Ovary (tissue), 10 donors: ENCODE measurements at places on chromosomes 3 and 15. TPM values are rescaled to one million over a fixed set of nuclear protein-coding genes. Genes with fewer than 3 reads are reported as not detected.

Gene SH3GL3
- 0.41 TPM for polyA plus RNA-seq

DNA sequence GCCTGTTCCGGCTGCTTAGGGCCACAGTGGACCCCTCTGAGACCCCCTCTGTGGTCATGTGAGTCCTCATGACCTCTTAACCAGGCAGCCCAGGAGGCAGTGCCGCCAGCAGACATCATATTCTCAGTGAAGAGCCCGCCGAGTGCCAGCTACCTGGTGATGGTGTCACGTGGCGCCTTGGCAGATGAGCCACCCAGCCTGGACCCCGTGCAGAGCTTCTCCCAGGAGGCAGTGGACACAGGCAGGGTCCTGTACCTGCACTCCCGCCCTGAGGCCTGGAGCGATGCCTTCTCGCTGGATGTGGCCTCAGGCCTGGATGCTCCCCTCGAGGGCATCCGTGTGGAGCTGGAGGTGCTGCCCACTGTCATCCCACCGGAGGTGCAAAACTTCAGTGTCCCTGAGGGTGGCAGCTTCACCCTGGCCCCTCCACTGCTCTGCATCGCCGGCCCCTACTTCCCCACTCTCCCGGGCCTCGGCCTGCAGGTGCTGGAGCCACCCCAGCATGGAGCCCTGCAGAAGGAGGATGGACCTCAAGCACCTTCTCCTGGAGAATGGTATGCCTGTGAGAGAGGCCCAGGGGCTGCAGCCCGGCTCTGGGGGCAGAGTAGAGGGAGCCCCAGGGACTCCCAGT is 176.1 kb downstream of the TBC1D2B start:
- DNase-seq: no peak

- peak; percentile 23 for DNase-seq
These were observed 27.7 kb upstream of the PLXNA1 start for GRCh38 chr3:126955004-126955790.

Gene CISH
- 6.5 TPM for polyA plus RNA-seq

Gene UTS2B
- 0.63 TPM for polyA plus RNA-seq

DNA sequence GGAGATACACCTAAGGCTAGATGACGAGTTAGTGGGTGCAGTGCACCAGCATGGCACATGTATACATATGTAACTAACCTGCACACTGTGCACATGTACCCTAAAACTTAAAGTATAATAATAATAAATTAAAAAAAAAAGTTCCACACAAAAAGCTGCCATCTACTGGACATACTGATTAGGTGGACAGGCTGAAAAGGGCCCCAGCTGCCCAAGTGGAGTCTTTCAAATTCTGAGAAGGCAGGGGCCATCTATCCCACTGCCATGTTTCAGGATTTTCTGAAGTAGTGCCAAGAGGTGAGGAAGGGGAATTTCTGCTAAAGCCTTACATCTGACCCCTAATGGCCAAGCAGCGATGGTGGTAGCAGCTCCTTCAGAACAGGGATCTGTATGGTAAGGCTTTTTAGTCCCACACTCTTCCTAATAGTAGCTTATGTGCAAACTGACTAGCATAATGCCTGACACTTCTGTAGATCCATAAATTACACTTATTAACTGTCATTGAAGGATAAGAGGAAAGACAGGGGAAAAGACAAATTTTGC is 7.7 kb downstream of the FSTL1 start:
- DNase-seq: no peak

Gene MTHFS
- 24.4 TPM for polyA plus RNA-seq

DNA sequence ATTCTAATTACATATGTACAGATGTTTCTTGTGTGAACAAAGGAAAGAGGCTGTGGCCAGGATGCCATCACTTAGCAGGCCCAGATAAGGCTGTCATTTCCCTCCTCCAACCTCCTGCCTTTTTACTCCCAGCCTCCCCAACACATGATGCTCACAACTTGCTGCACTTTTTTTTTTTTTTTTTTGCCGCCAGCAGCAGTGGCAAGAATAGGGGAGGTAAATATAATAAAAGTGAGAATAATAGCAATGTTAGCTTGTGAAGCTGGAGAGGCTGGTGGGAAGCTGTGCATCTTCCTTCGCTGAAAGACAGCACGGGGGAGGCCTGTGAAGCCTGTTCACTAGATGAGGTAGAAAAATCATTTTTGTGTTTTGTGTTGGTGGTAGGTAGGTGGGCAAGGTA is 42.5 kb upstream of the MYO5C start:
- no peak for DNase-seq

Gene ACAN
- polyA plus RNA-seq: 1.5 TPM

- DNase-seq: no peak
These were observed 8.7 kb upstream of the GPD1L start for GRCh38 chr3:32097768-32098167.

- DNase-seq: no peak
These were observed 29.2 kb downstream of the UBE2Q2 start for GRCh38 chr15:75872403-75872990.

Gene SGO1
- polyA plus RNA-seq: 0.58 TPM

DNA sequence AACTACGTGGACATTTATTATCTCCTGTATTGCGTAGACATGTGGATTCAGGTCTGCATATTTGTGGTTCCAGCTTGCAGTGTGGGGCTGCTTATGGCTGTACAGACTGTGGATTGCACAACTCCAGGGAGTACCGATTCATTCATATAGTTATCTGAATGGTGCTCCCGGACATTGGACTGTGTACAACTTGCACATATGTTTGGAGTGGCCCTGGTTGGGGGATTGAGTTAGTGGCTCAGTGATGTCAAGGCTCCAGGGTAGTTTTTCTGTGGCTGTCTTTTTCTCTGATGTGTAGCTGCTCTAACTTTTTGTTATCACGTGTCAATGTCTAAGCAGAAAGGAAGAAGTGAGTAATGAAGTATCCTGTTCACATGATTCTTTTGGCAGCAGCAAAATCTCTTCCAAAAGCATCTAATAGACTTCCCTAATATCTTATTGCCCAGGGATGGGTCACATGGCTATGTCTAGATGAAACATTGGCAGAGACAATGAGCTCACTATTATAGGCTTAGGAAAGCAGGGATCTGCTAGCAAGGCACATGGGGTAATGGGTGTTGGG is 15.8 kb downstream of the ST3GAL6 start:
- DNase-seq: no peak

DNA sequence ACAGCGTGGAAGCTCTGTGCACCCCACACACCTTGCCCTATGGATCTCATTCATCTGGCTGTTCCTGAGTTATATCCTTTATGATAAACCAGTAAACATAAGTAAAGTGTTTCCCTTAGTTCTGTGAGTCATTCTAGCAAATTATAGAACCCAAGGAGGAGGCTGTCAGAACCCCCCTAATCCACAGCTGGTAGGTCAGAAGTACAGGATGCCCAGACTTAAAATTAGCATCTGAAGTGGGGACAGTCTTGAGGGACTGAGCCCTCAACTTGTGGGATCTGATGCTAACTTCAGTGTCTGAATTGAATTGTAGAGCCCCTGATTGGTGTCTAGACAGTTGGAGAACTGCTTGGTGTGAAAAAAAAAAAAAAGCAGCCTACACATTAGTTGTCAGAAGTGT is 75.1 kb downstream of the B3GNT5 start:
- no peak for DNase-seq

Gene LXN
- polyA plus RNA-seq: 48.4 TPM

Gene WDR93
- polyA plus RNA-seq: 0.33 TPM
